Stimulated activated CD8-positive, alpha-beta memory T cell treated with anti-CD3 and anti-CD28 coated beads, Interleukin-2, amount 100 ng/mL, for 1 hour (primary cell): ENCODE measurements at places on chromosomes 7 and 10.

- DNase-seq: no peak
Measured at GRCh38 chr10:33414841-33415240, 80.4 kb upstream of the NRP1 start.

GRCh38 chr7:130875-131780, 61.2 kb upstream of the FAM20C start:
- DNase-seq: no peak

DNA sequence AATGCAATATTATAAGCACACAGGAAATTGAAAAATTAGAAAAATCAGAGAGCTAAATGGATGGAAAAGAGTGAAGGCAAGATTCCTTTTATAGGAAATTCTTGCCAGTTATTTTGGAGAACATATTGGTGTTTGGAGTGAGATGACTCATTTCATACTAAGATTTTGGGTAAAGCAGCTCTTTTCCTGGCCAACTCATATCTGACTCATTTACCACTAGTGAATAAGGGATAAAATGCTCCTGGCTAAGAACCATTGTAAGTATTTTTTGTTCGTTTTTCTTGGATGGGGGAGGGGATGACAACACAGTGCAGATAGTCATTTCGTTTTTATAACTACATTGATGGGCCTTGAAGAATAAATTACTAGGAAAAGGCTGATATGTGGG, 139.3 kb downstream of the TWIST1 start:
- no peak for DNase-seq

DNA sequence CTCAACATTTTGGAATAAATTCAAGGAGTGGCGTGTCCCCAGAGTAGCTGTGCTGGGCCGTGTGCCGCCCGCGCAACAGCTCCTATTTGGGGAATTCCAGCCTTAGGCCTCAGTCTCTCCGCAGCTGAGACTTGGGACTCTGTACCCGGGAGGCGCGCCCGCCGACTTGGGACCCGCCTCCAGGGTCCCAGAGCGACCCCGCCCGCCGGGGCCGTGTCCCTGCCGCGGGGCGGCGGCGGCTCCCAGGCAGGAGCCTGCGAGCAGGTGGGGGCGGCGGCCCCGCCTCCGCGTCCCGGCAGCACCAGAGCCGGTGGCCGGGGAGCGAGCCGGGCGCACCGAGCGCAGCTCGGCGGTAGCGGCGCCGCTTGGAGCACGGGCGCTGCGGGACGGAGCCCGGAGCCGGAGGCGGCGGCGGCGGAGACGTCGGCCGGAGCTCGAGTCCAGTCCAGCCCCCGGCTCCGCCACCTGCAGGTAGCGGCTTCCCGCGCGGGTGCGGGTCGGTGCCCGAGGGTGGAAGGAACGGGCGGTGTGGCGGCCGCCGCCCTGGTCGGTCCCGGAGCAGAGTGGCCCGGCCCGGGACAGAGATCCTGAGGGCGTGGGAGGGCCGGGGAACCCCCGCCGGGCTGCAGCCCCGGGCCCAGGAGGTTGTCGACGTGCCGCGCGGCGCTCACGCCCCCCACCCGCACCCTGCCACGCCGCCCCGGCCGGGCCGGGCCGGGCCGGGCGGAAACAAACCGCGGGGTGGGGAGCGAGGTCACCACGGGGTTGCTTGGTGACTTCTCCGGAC, at the start of gene WIPF3:
Gene WIPF3, plus strand, starts transcription at position 301 of the 787 bp plus-strand sequence. CDS start 28,217 bp downstream, outside the sequence.
- DNase-seq: no peak

DNA sequence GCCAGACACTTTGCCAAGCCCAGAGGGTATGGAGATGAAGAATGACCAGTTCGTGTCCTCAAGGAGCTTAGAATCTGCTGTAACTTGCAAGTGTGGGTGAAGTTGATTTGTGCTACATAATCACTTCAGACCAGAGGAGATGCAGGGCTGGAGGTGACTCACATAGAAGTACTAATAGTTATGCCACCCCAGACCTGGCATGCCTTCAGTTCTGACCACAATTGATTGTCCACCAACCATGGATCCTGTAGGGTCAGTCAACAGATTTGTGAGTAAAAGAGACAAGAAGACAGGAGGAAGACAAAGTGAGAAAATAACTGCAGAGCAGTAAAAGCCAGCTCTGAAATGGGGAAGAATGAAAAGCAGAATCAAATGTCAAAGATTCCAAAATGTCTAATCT, 51.2 kb upstream of the BMPER start:
- DNase-seq: no peak

GRCh38 chr10:123665491-123666286, 466 bp upstream of the GPR26 start:
- no peak for DNase-seq

GRCh38 chr7:120064565-120064964, 208.4 kb upstream of the KCND2 start:
- DNase-seq: no peak

GRCh38 chr7:8217200-8218068, 44.5 kb downstream of the ICA1 start:
- no peak for DNase-seq

- no peak for DNase-seq
Measured at GRCh38 chr7:130793855-130794618, 60.0 kb upstream of the KLF14 start.

GRCh38 chr7:8197994-8198698, 63.8 kb downstream of the ICA1 start:
- no peak for DNase-seq

DNA sequence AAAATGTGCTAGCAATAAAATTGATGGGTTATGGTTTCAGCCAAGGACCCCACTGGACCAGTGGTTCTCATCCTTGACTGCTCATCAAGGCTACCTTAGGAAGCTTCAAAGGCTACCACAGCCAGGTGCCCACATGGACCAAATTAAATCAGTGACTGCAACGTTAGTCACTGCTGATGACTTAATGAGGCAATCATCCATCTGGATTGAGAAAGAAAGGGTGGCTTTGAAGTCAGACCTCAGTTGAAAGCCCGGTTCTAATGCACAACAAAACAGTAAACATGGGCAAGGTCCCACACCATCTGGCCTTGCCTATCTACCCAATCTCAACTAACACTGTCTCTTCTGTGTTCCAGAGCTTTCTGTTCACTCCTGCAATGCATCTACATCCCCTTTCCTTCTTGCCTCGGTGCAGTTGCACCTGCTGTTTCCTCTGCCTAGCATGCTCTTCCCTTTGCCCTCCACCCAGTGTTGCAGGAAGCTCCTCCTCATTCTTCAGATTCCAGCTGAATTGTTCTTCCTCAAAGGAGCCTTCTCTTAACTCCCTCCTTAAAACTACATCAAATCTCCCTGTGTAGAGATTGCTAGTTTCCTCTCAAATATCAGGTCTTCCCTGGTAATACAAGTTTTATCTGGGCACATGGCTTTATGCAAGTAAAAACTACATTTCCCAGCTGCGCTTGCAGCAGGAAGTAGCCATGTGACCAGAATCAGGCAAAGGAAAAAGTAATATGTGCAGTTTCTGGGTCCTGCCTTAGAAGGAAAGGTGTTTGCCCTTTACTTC, 10.3 kb upstream of the KCNK18 start:
- no peak for DNase-seq

GRCh38 chr10:104642658-104643302, 1.7 kb downstream of the SORCS3 start:
- DNase-seq: no peak

- no peak for DNase-seq
Measured at GRCh38 chr7:128434413-128435326, 21.0 kb upstream of the HILPDA start.

DNA sequence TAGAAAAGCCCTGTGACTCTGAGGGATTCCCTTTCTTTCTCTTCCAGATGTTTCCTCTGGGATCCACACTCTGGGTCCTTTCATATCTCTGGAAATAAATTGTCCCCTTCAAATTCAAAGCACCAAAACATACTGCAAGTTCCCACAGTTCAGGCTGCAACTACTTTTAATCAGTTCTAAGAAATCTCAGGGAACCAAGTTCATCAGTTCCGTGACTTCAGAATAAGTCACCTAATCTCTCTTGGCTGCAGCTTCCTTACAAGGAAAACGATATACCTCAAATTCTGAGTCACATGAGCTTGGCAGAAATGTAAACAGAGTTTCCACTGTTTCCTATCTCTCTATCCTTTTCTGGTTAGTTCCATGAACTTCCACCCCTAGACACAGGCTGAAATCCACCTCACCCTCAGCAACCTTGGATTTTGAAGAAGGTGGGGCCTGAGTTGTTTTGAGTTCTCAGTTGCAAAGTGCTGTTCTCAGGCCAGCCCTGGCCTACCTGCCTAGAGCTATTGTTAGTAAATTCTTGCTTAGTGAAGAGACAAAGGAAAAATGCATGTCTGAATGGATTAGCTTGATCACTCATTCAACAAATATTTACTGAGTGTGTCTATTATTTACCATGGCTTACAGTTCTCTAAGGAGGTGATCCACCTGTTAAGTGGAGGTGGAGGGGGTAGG, 59.3 kb upstream of the IL6 start:
- DNase-seq: no peak

DNA sequence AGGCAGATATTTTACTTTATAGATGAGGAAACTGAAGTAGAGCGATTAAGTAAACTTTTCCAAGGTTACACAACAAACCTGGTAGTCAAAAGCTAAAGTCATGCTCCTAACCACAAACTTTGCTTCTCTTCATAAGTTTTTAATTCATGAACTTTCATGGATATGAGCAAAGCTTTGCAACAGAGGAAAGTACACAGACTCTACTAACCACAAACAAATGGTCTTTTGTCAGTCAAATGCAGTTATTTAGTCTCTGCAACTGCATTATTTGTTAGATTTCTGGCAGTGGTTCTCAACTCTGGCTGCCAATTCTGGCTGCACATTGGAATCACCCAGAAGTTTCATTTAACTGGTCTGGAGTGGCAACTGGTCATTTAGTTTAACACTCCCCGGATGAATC, 140.6 kb upstream of the TMEM168 start:
- DNase-seq: no peak

GRCh38 chr10:91198781-91199180, 21.7 kb upstream of the PCGF5 start:
- DNase-seq: no peak

DNA sequence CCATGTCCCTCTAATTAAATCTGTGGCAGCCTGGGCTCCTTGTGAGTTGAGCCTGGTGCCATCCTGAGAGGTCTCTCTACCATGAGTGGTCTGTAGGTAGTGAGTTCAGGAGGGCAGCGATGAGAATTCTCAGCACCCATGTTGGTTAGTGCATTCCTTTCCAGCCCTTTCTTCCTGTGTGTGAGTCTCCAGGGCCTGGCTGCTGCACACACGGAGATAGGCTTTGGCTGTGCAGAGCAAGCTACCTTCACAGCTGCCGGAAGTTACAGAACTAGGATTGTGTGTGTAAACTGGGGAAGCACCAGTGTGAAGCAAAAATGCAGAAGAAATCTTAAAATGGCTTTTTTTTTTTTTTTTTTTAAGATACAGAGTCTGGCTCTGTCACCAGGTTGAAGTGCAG, 358.6 kb downstream of the PAXIP1 start:
- no peak for DNase-seq

DNA sequence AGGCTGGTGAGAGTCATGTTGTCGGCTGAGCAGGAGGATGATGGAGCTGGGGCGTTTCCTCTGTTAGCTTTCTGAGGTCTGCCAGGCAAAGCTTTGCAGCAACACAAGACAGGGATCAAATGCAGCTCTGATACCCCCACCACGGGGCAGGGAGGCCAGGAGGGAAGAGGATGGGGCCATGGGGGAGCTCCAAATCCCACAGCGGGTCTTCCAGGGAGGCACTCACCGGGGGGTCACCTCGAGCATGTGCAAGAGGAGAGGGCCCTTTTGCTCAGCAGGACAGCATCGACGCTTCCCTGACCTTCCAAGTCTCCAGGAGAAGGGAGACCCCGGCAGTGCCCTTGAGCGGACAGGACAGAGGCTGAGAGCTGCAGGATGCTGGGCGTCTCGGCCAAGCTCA, 127.5 kb downstream of the WDR37 start:
- DNase-seq: no peak

- DNase-seq: no peak
Measured at GRCh38 chr10:20256969-20257368, 440.7 kb downstream of the PLXDC2 start.

GRCh38 chr7:69696054-69696591, 97.8 kb downstream of the AUTS2 start:
- no peak for DNase-seq

DNA sequence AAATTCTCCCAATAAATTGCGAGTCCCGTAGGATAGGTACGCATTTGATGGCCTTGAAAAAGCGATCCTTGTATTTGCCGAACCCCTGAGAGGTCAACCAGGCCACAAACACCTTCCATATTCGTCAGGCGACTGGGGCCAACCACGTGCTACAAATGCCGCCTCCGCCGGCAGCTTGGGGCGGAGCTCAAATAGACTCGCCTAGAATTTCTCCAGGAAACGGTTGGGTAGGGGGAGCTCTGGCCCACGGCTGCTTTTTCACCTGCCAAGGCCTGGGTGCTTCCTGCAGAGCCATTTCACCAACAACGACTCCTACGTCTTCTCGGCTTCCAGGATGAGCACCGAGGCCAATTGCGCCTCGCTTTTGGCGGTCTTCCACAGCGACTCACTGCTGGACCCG, 53.4 kb upstream of the KIF5B start:
- no peak for DNase-seq
